ENCODE measurements at places on chromosomes 2 and 18.

DNA sequence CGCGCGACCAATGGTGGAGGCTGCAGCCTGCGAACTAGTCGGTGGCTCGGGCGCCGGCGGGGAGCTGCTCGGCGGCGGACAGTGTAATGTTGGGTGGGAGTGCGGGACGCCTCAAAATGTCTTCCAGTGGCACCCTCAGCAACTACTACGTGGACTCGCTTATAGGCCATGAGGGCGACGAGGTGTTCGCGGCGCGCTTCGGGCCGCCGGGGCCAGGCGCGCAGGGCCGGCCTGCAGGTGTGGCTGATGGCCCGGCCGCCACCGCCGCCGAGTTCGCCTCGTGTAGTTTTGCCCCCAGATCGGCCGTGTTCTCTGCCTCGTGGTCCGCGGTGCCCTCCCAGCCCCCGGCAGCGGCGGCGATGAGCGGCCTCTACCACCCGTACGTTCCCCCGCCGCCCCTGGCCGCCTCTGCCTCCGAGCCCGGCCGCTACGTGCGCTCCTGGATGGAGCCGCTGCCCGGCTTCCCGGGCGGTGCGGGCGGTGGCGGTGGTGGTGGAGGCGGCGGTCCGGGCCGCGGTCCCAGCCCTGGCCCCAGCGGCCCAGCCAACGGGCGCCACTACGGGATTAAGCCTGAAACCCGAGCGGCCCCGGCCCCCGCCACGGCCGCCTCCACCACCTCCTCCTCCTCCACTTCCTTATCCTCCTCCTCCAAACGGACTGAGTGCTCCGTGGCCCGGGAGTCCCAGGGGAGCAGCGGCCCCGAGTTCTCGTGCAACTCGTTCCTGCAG lies at the start of gene HOXD9:
HOXD9 (plus strand) TSS at position 37 of the 728 bp plus-strand sequence; CDS start at position 87, 50 bp downstream.
- no peak for DNase-seq

GRCh38 chr2:104584393-104584792 lies 269.5 kb upstream of the POU3F3 start:
- no peak for DNase-seq

GRCh38 chr2:237892478-237892877 lies 33.1 kb downstream of the RAMP1 start:
- DNase-seq = no peak

DNA sequence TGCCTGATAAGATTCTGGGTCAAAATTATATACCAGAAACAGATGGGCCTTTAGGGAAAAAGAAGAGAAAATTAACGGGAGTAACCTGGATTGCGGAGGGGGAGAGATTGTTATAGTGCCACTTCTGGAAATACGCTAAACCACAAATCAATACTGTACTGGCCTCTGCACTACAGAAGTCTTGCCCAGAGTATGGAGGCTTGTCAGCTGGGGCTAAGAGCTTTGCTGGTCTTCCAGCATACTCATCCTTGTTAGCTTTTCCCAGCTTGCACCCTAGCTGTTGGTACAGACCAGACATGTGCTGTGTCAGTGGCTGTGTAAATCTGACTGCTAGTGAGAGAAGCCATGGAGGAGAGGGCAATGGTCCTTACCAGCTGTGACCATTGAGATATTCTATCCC lies 8.9 kb downstream of the AGBL5 start:
- no peak for DNase-seq
